Activated naive CD8-positive, alpha-beta T cell treated with anti-CD3 and anti-CD28 coated beads, Interleukin-2, amount 10 ng/mL, durations not matched to agents 7 days and 5 days (primary cell): ENCODE measurements at places on chromosomes 4 and X. TPM values are rescaled to one million over a fixed set of nuclear protein-coding genes. Genes with fewer than 3 reads are reported as not detected.

Gene KIT
- total RNA-seq, result 0.64 TPM

DNA sequence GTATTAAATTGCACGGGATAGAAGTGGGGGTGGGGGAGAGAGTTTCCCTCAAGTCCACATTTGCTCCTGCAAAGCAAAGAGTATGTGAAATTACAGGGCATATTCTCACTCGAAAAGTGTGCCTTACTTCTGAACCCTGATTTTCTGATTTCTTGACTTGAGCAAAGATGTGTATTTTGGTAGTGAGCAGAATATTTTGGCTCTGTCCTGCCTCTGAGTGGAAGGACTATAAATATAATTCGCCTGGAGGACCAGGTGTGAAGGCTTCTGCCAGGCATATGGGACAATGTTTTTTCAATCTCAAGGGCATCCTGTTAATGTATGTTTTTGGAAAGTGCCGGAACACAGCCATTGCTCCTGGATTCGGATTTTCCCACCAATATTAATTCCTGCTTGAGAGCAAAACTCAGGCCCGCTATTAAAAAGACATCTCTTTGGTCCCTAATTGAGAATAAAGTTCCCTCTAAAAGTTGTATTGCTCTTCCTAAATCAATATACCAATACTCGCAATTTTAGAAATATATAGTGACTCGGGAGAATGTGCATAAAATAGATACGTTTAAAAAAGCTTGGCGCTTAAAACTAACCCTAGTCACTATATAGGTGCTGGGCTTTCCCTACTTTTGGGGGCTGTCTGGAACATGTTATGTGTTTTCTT is 15.3 kb upstream of the PITX2 start:
- no peak overlapping the region for H3K27ac ChIP-seq
- peaks cover 87% of the 10 kb centered on the region for H3K27me3 ChIP-seq
- H3K4me3 ChIP-seq, result no peak overlapping the region
- peaks cover 2% of the 10 kb centered on the region for H3K4me1 ChIP-seq
- no peak for DNase-seq

DNA sequence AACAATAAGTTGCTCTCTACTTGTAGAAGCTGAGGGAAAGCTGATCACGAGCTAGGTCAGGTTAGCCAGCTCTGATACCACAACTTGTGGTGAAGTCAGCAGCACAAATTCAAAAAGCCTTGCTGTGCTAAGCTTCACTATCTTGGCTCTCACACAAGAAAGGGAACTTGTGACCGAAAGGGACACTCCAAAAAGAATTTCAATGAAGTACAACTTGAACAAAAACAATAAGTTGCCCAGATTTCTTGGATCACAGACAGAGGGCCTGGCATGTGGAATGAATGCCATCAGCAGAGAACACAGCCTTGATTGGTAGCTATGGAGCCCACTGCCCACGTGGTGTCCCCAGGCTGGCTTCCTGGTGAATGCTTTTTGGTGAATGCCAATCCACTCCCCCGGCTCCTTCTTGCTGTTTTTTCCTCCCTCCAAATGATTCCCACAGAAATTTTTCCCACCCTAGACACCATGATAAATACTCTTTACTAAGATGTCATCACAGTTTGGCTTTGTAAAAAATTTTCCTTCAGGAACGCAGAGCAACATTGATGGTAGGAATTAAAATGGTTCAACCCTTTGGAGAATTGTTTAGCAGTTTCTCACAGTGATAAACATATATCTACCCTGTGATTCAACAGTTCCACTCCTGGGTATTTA is 82.6 kb downstream of the ANXA3 start:
- H3K27ac ChIP-seq, result no peak overlapping the region
- peaks cover 3% of the 10 kb centered on the region for H3K27me3 ChIP-seq
- no peak for DNase-seq
- peaks cover 25% of the 10 kb centered on the region for H3K4me1 ChIP-seq
- H3K4me3 ChIP-seq, result peak overlapping the region; percentile 5

Gene TENM3
- total RNA-seq, result not detected

Gene NAP1L2
- total RNA-seq, result 6.9 TPM

Gene ZFYVE28
- 17.7 TPM for total RNA-seq

Gene ANXA10
- not detected for total RNA-seq

Gene UCP1
- total RNA-seq, result not detected

GRCh38 chrX:154327038-154327820 is 31.6 kb downstream of the TKTL1 start:
- H3K4me1 ChIP-seq, result peaks cover 24% of the 10 kb centered on the region
- peak overlapping the region; percentile 71 for H3K4me3 ChIP-seq
- no peaks in the 10 kb centered on the region for H3K36me3 ChIP-seq
- H3K27me3 ChIP-seq, result no peaks in the 10 kb centered on the region
- peak overlapping the region; percentile 70 for H3K27ac ChIP-seq
- DNase-seq, result peak; percentile 54

GRCh38 chr4:151192556-151193235 is 84.3 kb upstream of the PRSS48 start:
- no peaks in the 10 kb centered on the region for H3K36me3 ChIP-seq
- no peak for DNase-seq
- H3K4me1 ChIP-seq, result no peaks in the 10 kb centered on the region
- H3K27ac ChIP-seq, result no peak overlapping the region
- peaks cover 10% of the 10 kb centered on the region for H3K27me3 ChIP-seq
- H3K4me3 ChIP-seq, result no peak overlapping the region

- DNase-seq, result no peak
- no peaks in the 10 kb centered on the region for H3K4me1 ChIP-seq
- H3K27ac ChIP-seq, result no peak overlapping the region
Measured at GRCh38 chr4:179441596-179441995, 1999.4 kb upstream of the AGA start.

- H3K27me3 ChIP-seq, result no peaks in the 10 kb centered on the region
- peaks cover 7% of the 10 kb centered on the region for H3K36me3 ChIP-seq
- H3K4me3 ChIP-seq, result no peak overlapping the region
- no peak for DNase-seq
- H3K27ac ChIP-seq, result no peak overlapping the region
Measured at GRCh38 chr4:11488657-11489452, 60.2 kb upstream of the HS3ST1 start.

Gene NXF2
- total RNA-seq, result not detected
